ENCODE measurements at places on chromosomes 1 and 21.

DNA sequence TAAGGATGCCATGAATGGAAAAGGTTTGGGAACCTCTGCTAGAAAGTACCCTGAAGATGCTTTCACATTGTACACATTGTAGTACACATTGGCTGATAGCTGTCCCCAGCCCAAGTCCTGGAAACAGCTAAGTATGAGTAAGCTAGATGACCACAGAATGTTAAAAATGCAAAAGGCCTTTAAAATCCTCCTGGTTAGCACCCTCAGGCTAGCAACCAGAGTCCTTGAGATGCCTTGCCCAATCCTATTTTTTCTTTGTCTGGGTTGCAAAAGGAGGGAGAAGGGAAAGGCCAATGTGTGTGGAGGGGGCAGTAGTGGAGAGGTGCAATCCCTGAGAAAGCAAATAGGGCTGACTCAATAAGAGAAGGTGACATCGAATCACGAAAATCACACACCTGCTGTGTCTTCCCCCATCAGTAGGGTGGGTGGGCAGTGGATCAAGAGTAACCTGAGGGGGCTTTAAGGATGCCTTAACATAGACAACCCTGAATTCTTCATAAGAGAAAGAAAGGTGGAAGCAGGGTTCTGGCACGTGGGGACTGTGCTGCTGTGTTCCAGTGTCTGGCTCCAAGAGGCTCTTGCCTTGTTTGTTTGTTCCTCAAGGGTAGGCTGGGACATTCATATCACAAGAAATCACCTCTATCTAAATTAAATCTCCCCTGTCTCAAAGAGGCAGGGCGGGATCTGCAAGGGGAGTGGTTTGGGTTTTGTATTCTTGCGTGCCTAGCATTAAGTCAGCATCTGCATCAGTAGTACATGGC, 266.2 kb upstream of the PLXNA2 start:
- no peak for DNase-seq

- DNase-seq = no peak
Measured at GRCh38 chr1:162161916-162162550, 92.5 kb downstream of the NOS1AP start.

DNA sequence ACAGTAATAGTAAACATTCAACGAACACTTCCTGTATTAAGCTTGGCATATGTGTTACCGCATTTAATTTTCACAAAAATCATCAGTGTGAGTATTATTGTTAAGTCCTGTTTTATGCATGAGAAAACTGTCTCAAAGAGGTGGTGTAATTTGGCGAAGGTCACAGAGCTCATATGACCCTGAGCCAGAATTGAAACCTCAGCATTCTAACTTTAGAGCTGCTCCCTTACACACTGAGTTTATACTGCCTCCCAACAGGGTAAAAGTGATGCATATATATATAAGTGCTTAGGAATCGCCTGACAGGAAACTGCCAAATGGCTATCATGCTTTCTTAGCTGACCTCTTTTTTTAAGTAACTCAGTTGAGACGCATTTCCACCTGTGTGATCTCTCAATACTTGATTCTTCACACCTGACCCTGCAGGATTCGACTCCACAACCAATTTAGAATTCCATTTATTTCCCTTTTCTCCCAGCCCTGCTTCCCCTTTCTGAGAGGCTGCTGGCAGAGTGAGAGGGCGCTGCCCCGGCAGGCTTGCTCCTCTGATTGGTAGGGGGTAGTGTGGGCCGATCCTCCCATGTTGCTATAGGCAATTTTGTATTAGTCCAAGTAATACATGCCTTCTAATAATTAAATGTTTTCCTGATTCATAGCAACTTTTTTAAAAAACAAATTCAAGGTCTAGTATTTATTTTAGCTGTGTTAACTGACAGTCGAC, 40.5 kb downstream of the ZBTB40 start:
- DNase-seq = no peak

- DNase-seq = no peak
Measured at GRCh38 chr1:221469476-221469875, 272.4 kb downstream of the DUSP10 start.

GRCh38 chr21:41845310-41846032, 33.7 kb downstream of the PRDM15 start:
- DNase-seq = no peak

GRCh38 chr1:162391790-162392563, 10.4 kb downstream of the C1orf226 start:
- DNase-seq = no peak

DNA sequence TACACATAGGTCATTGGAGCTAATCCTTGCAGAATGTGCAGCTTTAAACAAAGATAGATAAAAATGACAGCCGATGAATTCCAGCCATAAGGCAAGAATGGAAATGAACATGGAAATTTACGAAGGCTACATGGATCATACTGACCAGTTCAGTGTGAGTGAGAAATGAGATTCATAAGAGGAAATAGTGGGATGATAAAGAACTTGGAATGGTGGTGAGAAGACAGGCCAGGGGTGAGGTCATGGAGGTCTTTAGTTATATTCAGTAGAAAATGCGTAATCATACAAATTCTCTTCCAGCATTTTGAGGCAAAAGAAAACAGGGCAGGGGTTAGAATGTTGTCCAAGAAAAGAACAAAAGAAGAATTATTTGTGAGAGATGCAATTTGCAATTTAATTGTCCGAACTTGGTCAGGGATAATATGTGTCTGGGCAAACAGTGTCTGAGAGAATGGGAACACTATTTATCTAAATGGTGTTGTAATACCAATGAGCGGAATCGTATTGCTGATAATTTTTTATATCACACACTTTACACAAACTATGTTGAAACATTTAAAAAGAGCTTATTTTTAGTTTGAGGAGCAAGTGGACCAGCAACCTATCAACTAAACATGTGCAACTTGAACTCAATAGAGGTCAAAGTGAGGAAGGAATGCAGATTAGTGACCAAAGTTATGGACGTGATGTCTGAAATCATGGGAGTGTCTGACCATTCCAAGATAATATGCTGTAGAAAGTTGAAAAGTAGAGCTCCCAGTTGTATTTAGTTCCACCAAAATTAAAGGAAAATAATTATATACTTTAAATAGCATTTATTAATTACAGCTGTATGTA, 739.0 kb upstream of the NCAM2 start:
- no peak for DNase-seq

- DNase-seq = no peak
Measured at GRCh38 chr1:168007691-168008090, 70.8 kb upstream of the MPC2 start.

GRCh38 chr1:40395190-40396175, 22.0 kb downstream of the SMAP2 start:
- no peak for DNase-seq

DNA sequence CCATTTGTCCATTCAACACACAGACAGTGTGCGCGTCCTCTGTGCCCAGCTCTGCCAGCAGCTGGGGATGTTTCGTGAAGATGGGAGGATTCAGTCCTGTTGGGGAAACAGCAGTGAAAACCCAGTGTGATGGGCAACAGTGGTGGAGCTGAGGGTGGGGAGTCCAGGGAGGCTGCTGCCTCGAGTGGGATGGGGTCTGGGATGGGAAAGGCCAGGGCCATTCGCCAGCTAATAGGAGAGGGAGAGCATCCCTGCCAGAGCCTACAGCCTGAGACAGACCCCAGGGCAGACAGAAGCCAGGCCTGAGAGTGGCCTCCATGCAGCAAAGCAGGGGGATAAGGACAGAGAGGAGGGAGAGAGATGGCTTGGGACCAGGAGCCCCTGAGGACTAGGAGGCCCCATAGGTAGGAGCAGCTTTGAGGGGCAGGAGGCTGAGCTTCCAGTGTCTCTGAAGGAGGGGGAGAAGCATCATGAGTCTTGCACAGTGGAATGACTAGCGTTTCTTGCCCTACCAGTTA, 252.6 kb downstream of the NPHP4 start:
- no peak for DNase-seq

DNA sequence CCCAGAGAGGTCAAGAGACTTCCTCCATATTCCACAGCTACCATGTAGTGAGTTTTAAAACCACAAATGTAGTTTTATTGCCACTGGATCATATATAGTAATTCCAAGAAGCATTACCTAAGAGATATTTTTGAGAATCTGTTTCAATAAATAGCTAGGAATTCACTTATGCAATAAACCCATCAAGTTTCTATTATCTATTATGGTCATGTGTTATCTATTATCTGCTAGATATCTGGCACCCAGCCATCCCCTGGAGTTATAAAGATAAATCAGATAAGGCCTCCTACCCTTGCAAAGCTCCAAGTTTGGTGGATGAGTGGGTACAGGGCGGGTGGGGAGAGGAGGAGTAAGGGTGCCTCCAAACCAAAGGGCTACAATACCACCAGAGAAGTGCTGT, 10.3 kb upstream of the VWA5B1 start:
- DNase-seq = no peak

DNA sequence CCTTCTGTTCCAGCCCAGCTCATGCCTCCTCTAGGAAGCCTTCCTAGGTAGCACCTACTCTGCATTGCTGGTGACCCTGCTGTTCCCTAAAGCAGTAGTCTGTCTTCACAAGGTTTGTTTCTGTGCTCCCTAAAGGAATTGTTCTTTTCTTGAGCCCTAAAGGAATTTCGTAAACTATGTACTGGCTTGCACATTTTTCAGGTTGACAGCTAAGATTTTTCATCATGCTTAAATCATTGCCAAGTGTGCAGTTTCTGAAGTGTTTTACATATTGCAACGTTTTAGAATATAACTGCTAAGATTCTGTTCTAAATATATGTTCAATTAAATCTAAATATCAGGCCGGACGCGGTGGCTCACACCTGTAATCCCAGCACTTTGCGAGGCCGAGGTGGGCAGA, 13.1 kb downstream of the S100A16 start:
- no peak for DNase-seq

DNA sequence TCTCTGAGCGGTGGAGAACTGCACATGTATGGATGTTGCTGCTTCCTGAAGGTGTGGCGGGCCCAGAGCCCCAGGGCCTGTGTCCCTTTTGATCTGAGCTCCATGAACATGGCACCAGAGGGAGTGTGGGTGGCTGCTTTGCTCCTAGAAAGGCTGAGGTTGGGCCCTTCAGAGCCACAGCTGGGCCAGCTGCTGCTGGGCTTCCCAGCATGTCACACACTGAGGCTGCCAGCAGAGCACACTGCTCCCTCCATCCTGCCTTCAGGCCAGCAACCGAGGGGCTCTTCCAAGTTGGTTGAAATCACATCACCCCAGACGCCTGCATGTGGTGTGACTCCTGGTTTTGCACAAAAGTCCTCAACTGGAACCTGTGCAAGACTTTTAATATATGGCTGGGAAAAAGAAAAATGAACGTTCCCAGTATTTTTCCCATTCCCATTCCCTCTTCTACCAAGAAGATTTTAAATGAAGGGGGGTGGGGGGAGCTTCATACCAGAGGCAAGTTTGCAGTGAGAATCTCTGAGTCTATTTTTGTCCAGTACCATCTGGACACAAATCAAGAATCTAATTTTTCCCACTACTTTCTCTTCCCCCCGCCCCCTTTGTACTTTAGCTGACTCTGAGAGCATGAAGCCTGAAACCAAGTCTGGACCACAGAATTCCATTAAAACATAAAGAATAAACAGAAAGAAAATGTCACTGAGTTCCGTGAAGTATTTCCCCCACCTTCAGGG, 26.2 kb upstream of the NGF start:
- no peak for DNase-seq

- no peak for DNase-seq
Measured at GRCh38 chr1:162138112-162138511, 68.6 kb downstream of the NOS1AP start.

DNA sequence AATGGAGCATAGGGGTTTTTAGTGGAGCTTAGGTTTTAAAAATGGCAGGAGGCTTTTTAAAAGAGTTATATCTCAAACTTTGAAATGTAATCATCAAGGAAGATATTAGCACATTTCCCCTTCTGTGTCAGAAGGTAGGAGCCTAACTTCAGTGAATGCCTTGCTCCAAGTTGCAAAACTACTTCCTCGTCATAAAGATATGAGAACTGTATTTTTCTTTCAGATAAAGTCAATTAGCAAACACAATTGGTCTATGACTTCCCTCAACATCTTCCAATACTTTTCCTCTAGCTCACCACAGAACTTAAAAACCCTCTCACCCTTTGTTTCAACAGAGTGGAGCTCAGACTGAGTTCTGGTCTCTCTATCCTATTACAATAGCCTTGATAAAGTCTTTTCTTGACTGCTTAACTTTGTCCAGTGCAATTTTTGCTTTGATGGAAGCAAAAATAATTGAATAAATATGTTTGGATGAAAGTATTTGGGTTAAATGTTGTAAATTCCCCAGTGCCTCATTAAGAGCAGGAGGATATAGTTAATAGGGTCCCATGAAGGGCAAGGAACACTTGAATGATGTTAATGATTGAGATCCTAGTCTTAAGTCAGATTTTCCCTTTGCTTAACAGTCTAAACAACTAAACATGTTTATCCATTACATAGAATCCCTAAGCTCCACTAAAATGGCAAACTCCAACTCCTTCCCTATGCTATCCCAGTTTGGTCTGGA, 58.9 kb downstream of the TNFSF18 start:
- DNase-seq = no peak

GRCh38 chr1:176560681-176561080, 97.7 kb downstream of the PAPPA2 start:
- no peak for DNase-seq

GRCh38 chr1:209023790-209024189, 559.7 kb upstream of the CAMK1G start:
- DNase-seq = no peak

All from stimulated activated CD8-positive, alpha-beta memory T cell treated with anti-CD3 and anti-CD28 coated beads, Interleukin-2, amount 100 ng/mL, for 1 hour (primary cell).